Activated gamma-delta T cell treated with anti-CD3 and anti-CD28 coated beads, Interleukin-2, amount 50 U/mL, for 16 hours (primary cell): ENCODE measurements at places on chromosomes 11 and 22.

- no peak for DNase-seq
Measured at GRCh38 chr22:24002851-24003250, 2.4 kb downstream of the GSTT4 start.

- no peak for DNase-seq
Measured at GRCh38 chr11:84899740-84900139, 727.4 kb downstream of the DLG2 start.

DNA sequence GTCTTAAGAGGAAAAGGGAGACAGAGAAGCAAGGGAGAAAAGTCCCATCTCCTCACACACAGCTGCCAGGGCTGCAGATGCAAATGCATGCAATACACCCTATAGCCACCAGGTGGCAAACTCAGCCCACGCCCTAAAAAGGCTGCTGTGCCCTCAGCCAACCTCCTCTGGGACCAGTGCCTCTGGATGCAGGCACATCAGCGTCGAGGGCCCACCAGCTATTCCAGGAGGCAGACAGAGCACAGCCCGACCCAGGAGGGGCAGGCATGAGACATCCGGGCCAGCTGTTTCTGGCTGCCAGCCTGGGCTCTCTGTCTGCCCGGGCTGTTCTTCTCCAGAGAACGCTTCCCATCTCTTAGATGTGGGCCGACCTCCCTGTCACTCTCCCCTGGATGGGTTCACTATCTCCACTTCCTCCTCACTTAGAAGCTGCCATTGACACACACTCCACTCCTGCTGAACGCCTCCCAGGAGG lies 39.7 kb downstream of the TPBGL start:
- DNase-seq, result peak; percentile 66

- no peak for DNase-seq
Measured at GRCh38 chr11:66934950-66935779, 23.0 kb downstream of the PC start.

DNA sequence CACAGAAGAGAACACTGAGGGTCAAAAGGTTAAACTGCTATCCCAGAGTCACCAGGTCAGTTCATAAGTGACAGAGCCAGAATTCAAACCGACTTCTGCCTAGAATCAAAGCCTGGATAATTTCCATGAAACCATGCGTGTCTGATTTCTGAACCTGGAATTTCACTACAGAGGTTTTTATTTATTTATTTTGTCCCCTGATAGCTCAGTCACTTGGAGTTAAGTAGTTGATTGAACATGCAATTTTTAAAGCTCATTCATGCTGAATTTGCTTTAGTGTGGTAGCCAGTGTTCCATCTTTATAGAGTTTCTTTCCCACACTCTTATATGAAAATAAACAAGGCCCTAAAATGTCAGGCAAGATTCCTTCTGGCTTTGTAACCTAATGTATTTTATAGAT lies 93.2 kb downstream of the NAV2 start:
- DNase-seq, result no peak

- DNase-seq, result no peak
Measured at GRCh38 chr11:72303179-72303578, 59.2 kb upstream of the PHOX2A start.

GRCh38 chr11:119599864-119600541 lies 129.0 kb downstream of the NECTIN1 start:
- DNase-seq, result no peak

GRCh38 chr22:45154383-45154782 lies 9.3 kb upstream of the NUP50 start:
- no peak for DNase-seq

DNA sequence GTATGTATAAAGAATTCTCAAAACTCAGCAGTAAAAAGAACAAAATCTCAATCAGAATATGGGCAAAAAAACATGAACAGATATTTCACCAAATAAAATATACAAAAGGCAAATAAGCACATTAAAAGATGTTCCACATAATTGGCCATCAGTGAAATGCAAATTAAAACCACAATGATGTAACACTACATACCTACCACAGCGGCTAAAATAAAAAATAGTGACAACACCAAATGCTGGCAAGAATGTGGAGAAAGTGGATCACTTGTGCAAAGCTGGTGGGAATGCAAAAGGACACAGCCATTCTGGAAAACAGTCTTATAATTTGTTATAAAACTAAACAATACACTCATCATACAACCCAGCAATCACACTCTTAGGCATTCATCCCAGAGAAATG lies 38.3 kb upstream of the ACER3 start:
- DNase-seq, result no peak

DNA sequence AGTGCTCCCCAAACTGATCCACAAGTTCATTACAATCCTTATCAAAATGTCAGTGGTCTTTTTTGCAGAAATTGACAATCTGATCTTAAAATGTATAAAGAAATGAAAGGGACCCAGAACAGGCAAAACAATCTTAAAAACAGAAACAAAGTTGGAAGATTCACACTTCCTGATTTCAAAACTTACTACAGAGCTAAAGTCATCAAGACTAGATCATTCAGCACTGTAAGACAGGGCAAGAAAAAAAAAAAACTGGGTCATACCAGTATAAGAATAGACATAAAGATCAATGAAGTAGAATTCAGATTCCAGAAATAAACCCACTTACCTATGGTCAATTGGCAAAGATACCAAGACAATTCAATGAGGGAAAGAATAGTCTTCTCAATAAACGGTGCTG lies 4.5 kb upstream of the STK33 start:
- DNase-seq, result no peak

- DNase-seq, result no peak
Measured at GRCh38 chr22:22728382-22728781, 84.0 kb downstream of the GGTLC2 start.

DNA sequence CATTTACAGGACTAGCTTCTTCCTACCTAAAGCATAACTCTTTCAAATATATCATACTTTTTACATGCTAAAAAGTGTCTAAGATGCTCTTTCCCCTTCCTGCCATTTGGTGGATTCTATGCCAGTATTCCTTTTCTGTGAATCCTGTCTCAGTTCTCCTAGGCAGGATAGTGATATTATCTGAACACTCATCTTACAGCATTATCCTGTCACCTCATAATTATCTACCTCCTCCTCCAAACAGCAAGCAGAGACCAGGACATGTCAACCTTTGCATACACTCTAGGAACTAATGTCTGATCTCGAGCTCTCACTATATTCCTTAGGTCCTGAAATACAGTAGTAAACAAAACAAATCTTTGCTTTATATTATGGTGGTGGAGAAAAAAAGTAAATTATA lies 275.5 kb downstream of the FAM181B start:
- DNase-seq, result no peak

DNA sequence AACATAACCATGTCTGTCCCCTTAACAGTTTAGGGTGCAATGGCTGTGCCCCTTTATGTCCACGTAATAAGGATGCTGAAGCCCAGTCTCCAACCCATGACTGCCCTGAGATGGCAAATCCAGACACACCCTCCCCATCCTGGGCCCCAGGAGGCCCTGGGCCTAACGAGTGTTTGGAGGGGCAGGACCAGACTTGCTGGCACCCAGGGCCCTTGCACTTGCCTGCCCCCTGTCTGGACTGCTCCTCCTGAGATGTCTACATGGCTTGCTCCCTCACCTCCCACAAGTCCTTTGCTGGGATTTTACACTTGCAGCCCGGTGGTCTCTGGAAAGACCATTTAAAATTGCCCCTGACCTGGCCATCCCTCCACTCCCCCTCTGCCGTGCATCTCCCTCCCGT lies 132.2 kb upstream of the NECTIN1 start:
- no peak for DNase-seq

GRCh38 chr11:74535371-74536160 lies 42.0 kb upstream of the LIPT2 start:
- no peak for DNase-seq

GRCh38 chr11:120389693-120390584 lies 53.7 kb downstream of the ARHGEF12 start:
- DNase-seq, result no peak

GRCh38 chr11:86511086-86511551 lies 136.4 kb downstream of the CCDC81 start:
- no peak for DNase-seq

- DNase-seq, result no peak
Measured at GRCh38 chr11:77316733-77317342, 15.4 kb upstream of the GDPD4 start.

- peak; percentile 25 for DNase-seq
Measured at GRCh38 chr11:15101072-15101709, 13.5 kb upstream of the INSC start.

DNA sequence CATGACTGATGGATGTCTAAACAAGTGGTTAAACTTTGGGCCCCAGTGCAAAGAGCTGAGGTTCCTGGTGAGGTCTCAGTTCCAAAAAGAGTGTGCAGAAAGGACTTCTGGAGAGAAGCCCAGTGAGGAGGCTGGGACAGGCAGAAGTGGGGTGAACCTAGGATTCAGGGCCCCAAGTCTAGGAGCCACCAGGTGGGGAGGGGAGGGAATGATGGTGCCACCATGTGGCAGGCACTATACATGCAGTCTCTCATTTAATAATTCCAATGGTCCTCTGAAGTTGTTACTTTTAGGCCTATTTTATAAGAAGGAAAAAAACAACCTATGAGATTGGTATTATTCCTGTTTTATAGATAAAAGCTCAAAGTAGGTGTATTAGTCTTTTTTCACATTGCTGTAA lies 102.0 kb downstream of the INSC start:
- DNase-seq, result no peak

DNA sequence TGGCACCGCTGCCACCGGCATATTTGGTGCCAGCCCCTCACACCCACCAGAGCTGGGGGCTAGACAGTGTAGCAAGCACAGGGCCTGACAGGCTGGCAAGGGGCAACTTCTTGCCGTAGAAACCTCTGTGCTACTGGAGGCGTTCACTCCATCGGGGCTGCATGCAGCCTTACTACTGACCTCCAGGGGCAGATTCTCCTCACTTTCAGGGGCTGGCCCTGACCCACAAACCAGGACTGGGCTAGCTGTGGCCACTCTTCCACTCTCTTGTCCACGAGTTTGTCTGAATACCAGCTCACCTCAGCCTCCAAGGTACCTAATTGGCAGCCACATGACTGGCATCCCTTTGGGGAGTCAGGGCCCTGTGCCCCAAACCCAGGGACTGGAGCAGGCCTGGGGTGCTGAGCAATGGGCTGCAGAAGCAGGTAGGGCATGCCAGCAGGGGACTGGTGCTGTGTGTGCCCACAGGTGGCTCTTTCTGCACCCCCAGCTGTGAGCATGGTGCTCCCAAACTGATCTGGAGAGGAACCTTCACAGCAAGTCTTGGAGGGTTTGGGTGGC lies 2.1 kb upstream of the LMO1 start:
- DNase-seq, result no peak

DNA sequence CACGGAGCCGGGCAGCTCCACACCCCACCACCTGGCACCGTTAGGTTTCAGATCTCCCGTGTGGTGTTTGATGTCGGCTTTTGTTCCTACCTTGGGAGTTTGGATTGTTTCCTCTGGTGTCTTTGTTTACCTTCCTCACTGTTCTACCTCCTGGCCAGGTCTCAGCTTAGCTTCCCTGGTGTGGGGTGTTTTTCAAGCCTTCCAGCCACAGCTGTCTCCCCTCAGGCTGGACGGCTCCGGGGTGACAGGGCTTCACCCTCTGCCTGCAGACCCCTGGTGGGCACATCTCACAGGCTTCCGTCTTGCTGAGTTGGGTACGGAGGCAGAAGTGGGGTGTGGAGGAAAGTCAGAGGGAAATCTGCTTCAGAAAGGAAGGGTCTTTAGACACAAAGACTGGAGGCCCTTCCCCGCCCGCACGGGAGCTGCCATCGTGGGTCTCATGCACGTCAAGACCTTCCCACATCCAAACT lies 59.6 kb upstream of the EMID1 start:
- DNase-seq, result no peak
